ENCODE measurements at places on chromosomes 7 and 10. TPM values are rescaled to one million over a fixed set of nuclear protein-coding genes. Genes with fewer than 3 reads are reported as not detected.

The RAB19 gene
- 1.7 TPM for total RNA-seq

- no peak for DNase-seq
Observed at GRCh38 chr10:43061760-43062159, 15.1 kb upstream of the RET start.

- no peak for DNase-seq
Observed at GRCh38 chr10:73875139-73875475, 752 bp upstream of the CAMK2G start.

GRCh38 chr7:140679186-140679585 lies 6.4 kb downstream of the ADCK2 start:
- no peak for DNase-seq

DNA sequence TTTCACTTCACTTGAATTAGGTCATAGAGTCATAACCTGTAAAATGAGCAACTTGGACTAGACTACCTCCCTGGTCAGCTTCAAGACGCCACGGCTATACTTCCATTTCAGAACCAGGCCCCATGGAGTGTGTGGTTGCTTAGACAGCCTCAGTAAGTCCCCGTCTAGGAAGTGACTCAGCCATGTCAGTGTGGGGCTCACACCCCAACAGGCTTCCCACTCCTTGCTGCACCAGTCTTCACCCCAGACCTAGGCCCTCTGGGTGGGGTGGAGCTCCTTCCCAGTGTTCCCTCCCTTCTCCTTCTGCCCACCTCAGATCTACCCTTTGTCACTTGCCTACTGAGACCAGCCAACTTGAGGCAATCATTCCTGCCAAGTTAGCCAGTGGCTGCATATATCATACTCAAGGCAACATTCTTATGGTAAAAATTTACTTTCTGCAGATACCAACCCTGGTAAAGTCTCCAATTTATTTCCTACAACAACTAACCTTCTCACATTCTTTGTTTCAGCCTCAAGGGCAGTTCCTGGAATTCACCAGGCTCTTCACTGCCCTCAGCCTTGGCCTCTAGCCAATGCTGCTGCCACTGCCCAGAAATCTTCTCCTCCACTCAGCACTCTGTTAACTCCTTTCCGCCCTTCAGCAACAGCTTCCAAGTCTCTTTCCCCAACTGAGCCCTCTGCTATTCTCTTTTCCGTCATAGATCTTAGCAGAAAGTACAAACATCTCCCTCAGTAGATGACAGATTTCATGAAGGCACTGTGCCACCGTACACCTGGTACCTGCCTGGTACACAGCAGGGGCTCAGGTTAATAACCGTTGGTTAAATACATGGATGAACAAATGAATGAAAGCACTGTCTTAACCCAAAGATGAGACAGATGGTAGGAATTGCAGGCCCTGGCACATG lies 31.3 kb upstream of the ZNRF2 start:
- DNase-seq: no peak

The CYP3A7 gene
- 0.21 TPM for total RNA-seq

The NRF1 gene
- 23.9 TPM for total RNA-seq

GRCh38 chr7:45311597-45311996 lies 154.0 kb downstream of the RAMP3 start:
- DNase-seq: no peak

DNA sequence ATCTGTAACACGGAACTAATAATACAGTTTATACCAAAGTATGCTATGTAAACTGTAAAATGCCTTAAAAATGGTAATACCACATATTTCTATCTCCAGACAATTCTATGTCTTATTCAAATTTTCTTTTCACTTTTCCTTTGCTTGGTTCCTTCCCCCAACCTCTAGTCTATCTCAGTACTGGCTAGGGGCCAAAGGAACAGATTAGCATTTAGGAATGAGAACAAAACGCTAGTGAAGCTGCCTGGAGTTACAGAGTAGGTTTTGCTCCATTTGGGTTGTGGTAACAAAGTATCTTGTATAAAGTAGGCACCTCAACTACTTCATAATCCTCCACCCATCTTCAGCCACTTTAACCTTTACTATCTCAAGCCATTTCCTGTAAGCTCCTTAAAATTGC lies 94.1 kb downstream of the HBP1 start:
- no peak for DNase-seq

The SKAP2 gene
- total RNA-seq: 22.0 TPM

GRCh38 chr10:31804352-31804810 lies 124.2 kb downstream of the ARHGAP12 start:
- no peak for DNase-seq

- no peak for DNase-seq
Observed at GRCh38 chr10:97796651-97797050, 24.9 kb upstream of the SFRP5 start.

DNA sequence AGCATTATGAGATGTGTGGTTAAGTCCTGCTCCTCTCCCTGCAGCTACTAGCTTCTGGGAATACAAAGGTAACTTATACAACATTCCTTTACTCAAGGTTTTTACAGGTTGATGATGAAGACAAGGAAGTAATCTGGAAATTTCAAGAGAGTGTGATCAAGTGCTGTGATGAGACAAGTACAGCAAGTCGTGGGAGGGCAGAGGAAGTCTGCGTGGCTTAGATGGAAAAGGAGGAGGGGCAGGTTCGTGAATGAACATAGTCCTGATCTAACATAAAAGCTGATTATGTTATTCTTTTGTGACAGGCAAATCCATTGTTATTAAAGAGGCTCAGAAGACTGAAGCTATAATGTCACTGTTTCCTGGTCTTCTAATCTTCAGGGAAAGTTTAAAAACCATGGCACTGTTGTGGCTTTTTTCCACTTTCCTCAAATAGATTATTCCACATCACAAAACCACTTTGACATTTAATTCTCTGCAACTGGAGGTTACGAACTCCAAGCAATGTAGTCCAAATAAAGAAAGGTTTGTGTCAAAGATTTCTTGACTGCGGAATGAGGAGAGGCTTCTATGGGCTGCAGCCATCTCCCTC lies 84.1 kb downstream of the CPXM2 start:
- no peak for DNase-seq

The NDUFB8 gene
- total RNA-seq: 106 TPM

DNA sequence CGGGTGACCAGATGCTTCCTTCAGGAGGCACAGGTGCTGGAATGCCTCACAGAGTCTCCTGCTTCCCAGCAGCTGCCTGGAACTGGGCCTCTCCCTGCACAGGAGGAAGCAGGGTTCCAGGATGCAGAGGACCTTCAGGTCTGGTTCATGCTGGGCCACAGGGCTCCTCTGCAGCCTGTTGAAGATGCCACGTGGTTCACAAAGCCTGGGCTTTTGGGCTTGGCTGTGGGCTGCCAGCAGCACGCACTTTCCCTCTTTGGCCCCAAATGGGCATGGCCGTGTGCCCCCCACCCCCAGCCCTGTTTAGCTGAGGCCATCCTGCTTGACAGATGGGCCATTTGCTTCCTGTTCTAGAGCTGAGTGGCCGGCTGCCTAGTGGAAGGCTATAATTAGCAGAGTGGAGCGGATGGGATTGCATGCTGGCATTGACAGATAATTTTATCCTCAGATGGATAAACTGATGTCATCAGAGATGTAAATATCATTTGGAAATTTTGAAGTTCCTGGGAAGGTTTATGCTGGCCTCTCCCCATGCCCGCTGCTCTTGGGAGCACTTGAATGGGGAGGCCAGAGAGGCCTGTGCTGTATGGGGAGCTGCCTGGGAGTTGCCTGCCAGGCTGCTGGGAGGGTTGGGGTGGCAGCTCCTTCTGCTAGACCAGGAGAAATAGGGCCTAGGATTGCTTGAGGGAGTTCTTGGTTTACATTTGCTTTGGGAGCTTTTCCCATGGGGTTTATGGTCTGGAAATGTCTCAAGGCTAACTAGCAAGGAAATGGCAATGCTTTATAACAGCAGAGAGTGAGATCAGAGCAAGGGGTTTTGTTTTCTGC lies 28.2 kb downstream of the TSPAN15 start:
- no peak for DNase-seq

The PGAM2 gene
- 3.1 TPM for total RNA-seq

The NCOA4 gene
- total RNA-seq: 258 TPM

DNA sequence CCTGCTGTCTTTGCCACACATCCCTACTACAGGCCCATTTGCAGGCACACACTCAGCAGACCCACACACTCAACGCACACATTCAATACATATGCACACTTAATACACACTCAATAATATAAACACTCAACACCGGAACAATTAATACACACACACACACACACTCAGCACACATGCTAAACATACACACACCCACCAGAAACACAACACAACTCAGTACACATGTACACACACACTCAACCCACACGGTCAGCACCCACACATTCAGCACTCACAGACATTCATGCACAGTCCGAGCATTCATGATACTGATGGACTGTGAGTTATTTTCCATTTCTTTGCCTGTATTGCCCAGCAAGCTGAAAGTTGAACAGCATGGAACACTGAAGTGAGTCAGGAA lies 35.4 kb upstream of the SMNDC1 start:
- DNase-seq: no peak

DNA sequence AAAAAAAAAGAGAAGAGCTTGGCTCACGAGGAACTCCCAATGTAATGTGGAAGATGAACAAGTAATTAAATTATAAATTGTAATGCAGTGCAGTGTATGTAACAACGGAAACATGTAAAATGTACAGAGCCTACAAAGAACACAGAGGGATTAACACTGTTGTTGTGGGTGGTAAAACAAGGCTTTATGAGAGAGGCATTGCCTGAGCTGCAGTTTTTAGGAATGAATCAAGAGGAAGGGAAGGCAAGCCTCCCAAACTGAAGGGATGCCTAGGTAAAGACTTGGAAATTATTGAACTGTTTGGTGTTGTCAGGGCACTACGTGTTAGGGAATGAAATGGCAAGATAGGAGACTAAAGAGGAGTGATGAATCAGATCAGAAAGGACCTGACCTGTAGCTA lies 213.7 kb downstream of the HTR7 start:
- DNase-seq: no peak

The ADAM22 gene
- total RNA-seq: 32.5 TPM

DNA sequence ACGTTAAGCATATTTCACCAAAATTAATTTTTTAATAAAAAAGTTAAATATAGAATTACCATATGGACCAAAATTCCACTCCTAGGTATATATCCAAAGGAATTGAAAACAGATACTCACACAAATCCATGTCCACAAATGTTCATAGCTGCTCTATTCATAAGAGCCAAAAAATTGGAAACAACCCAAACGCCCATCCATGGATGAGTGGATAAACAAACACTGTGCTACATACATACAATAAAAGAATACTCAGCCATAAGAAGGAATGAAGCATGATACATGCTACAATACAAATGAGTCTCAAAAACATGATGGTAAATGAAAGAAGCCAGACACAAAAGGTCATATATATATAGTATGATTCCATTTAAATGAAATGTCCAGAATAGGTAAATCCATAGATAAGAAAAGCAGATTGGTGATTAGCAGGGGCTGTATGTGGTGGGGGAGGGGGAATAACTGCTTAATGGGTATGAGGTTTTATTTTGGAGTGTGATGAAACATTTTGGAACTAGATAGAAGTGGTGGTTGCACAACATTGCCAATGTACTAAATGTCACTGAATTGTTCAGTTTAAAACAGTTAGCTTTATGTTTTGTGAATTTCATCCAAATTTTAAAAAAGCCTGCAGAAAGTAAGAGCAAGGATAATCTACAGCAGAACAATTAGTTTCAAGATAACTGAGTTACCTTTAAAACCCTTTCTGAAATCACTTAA lies 101.2 kb upstream of the EFCAB10 start:
- DNase-seq: no peak

The NPC1L1 gene
- not detected for total RNA-seq

The VWDE gene
- total RNA-seq: 6.7 TPM

The CARD11 gene
- 5.0 TPM for total RNA-seq

GRCh38 chr7:21067216-21067615 lies 280.5 kb upstream of the SP8 start:
- DNase-seq: no peak

The PLA2G12B gene
- not detected for total RNA-seq

The NRG3 gene
- 1.5 TPM for total RNA-seq

GRCh38 chr7:117809958-117810357 lies 63.3 kb downstream of the CTTNBP2 start:
- DNase-seq: no peak

GRCh38 chr7:130276796-130277762 lies 10.4 kb downstream of the CPA2 start:
- no peak for DNase-seq

The OR2A42 gene
- 0.42 TPM for total RNA-seq

- no peak for DNase-seq
Observed at GRCh38 chr7:8363407-8364015, 69.9 kb upstream of the NXPH1 start.

DNA sequence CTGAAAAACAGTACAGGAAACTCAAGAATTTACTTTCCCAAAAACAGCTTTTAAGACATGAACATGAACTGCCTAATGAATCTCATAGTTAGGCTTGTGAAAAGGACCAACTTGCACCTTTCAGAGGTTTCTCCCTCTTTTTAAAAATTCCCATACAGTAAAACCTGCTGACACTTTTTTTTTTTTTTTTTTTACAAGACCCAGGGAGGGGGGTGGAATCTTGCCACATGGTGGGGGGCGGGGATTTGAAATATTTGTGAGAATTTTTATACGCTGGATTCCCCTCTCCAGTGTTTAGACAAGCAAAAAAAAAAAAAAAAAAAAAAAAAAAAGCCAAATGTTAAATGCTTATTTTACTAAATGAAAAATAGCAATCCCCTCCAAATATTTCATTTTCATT lies 57.4 kb downstream of the HIBADH start:
- no peak for DNase-seq

The IFIT1 gene
- total RNA-seq: 40.8 TPM

GRCh38 chr7:132836746-132837145 lies 245.1 kb downstream of the CHCHD3 start:
- DNase-seq: no peak

- DNase-seq: peak; percentile 76
Observed at GRCh38 chr10:33193701-33194521, 140.6 kb downstream of the NRP1 start.

GRCh38 chr10:85542152-85542551 lies 824.4 kb downstream of the GRID1 start:
- no peak for DNase-seq
